ENCODE measurements at places on chromosomes 3 and 15. TPM values are rescaled to one million over a fixed set of nuclear protein-coding genes. Genes with fewer than 3 reads are reported as not detected.

DNA sequence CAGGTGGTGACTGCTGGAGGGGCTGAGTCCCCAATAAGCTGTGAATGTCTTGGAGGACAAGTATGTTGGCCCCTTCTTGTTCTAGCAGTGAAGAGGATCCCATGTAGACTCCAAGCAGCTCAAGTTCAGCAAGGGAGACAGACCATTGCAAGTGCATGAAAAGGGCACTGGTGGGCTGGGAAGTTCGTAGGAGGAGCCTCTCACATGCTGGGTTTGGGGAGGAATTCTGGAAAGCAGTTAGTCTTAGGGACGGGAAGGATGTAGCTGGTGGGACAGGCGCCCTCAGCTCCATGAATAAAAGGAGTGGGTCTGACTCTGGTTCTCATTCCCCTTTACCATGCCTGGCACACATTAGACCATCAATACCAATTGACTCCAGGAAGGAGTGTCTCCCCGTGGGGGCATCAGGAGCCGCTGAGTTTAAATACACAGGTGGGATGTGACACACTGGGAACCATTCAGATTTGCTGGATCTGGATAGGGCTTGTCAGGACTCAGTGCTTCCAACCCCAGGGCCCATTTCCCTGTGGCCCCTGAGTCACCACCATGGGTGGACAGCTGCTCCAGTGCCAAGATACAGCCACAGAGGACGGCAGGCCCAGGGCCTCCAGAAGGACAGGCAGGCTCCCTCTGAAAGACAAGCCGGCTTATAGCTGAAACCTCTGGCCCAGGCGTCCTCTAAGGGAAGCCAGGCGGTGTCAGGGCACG is 552 bp upstream of the XYLB start:
- no peak for DNase-seq

- peak; percentile 97 for DNase-seq
Measured at GRCh38 chr3:146160321-146160963, 542 bp downstream of the PLOD2 start.

Gene PLCB2
- under 0.01 TPM for total RNA-seq

GRCh38 chr3:159813822-159814531 is 174.7 kb upstream of the IL12A start:
- DNase-seq, result peak; percentile 60

- no peak for DNase-seq
Measured at GRCh38 chr3:170709046-170709445, 123.2 kb upstream of the SLC7A14 start.
